ENCODE measurements at places on chromosomes 16 and 17. TPM values are rescaled to one million over a fixed set of nuclear protein-coding genes. Genes with fewer than 3 reads are reported as not detected.
A peak's percentile ranks its signal among the peaks of the same experiment; 100 is the strongest.

The KRTAP4-3 gene
- total RNA-seq = not detected

The KCNJ18 gene
- total RNA-seq = not detected

The NXN gene
- total RNA-seq = 13.8 TPM

The CUEDC1 gene
- 43.2 TPM for total RNA-seq

DNA sequence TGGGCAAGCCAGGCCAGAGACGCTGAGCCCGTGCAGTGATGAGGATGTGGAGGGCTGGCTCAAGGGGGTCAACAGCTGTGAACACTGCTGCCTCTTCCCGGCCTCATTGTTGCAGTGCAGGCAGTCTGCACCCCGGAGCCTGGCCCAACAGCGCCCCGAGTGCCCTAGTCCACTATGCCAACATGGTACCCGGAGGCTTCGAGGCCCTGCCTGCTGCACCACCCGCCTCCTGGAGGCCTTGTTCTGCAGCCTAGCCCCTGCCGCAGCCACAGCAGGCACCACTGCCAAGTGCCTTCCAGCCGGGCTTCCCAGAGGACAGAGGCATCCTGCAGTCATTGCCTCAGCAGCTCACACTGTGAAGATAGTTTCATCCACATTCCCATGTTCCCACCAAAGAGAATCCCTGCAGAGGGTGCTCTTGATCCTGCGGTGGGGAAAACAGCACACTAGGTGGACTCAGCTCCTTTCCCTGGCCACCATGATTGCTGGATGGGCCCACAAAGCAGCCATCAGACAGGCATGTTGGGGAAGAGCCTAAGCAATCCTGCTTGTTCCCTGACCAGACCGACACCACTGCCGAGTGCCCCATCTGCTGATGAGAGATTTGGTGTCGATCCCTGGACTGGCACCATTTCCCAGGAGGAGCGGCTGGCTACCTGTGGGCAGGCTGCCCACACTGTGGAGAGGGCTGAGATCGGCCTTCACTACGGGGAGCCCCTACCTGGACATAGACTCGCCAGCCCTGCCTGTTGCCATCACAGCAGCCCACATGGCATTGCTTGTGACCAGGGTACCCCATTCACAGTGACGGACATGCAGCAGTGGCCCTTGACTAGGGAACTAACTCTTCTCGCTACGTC is 44.9 kb downstream of the USP22 start:
- H3K4me1 ChIP-seq = peaks cover 70% of the 10 kb centered on the region
- no peaks in the 10 kb centered on the region for H3K27me3 ChIP-seq
- H3K4me3 ChIP-seq = no peak overlapping the region
- H3K27ac ChIP-seq = peak overlapping the region; percentile 60
- DNase-seq = no peak
- peaks cover 24% of the 10 kb centered on the region for H3K36me3 ChIP-seq

- H3K27me3 ChIP-seq = no peaks in the 10 kb centered on the region
- peak; percentile 46 for DNase-seq
- no peaks in the 10 kb centered on the region for H3K36me3 ChIP-seq
- H3K4me3 ChIP-seq = peak within 1 kb of the TSS; percentile 76
These were observed at the start of gene VTN for GRCh38 chr17:28370035-28370743. VTN (minus strand) TSS chr17:28370307; CDS start chr17:28370203, 104 bp downstream.

Measured in left ventricle myocardium inferior (tissue), 1 donor.